ENCODE measurements at places on chromosomes 13 and 19.

- DNase-seq = peak; percentile 55
These were observed 607 bp upstream of the SYNE4 start for GRCh38 chr19:36009220-36009619.

- DNase-seq = no peak
These were observed 117.9 kb downstream of the EFNB2 start for GRCh38 chr13:106417467-106418110.

GRCh38 chr19:45499196-45500180 is 1.2 kb downstream of the PPM1N start:
- no peak for DNase-seq

- DNase-seq = peak; percentile 5
These were observed 1237.8 kb downstream of the SLITRK5 start for GRCh38 chr13:88908961-88909441.

DNA sequence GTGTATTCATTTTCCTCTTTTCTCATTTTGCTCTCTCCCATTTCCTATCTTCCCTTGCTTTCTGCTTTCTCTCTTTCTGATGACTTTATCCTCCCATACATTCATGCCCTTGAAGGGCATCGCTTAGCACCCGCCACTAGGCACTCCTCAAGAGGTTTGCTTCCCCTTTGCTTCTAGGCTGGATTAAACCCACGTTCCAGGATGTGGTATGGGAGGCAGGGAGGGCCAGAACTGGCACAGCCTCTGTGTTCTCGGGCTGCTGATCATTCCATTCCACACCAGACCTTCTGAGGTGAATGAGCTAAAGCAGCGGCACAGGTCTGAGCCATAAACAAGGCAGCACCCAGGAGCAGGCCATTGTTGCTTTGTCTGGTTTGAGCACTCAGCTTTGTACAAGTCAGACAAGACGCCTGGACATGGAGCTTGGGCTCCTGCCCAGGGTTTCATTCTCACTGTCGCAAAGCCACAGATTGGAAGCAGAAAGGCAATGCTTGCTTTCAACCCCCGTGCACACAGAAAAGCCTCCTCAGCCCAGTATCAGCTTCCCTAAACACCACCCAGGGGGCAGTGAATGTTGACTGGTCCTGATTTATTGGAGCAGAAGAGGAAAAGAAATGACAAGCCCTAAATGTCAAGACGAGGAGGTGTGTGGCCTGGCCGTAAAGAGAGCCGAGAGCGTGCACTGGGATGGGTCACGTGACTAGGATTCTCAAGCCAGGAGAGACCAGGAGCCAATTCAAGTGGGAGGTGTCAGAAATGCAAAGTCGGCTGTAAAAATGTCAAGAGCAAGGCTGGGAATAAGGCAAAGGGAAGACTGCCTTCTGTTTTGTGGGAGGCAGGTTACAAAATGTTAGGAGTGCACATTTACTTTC is 218.0 kb upstream of the SERP2 start:
- peak; percentile 85 for DNase-seq

DNA sequence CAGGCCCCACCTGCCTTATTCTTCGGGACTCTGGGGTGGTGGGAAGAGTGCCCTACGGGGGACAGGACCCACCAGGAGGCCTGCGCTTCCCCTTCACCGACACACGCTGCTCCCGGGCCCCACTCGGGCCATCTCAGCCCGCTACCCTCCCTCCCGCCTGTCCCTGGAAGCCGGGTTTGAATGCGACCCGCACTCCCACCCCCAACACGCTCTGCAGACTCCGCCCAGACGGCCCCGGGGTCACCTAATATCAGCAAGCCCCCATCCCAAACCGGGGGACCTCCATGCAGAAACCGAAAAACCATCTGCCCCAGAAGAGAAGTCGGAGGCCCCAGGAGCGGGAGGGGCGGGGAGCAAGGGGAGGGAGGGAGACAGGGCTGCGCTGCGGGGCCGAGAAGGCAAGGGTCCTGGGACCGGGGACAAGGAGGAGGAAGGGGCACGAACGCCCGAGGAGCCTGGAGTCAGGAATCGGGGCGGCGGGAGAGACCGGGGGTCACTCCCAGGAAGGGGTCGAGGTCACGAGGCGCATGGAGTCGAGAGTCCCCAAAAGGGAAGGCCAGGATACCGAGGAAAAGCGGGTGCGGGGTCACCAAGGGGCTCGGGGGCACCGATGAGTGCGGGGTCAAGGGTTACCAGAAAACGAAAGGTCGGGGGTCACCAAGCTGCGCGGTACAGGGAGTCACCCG is 766 bp downstream of the SBNO2 start:
- DNase-seq = peak; percentile 45

GRCh38 chr19:16446108-16446723 is 25.6 kb downstream of the EPS15L1 start:
- DNase-seq = no peak

- no peak for DNase-seq
These were observed 41.4 kb upstream of the ZNF83 start for GRCh38 chr19:52679598-52679997.

DNA sequence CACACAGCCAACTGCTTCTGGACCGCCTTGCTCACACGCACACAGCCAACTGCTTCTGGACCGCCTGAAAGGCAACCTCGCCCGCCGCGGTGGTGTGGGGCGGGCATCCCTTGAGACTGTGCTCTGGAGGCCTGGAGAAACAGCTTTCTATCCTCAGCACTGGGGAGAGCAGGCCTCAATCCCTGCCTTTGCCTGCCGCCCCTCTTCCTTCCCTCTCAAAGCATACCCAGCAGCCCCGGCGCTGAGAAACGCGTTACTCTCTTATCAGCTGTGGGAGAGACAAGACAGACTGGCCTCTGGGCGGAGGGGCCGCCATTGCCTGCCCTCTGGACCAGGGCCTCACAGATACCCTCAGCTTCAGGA is 2.9 kb downstream of the LIPE start:
- no peak for DNase-seq

- peak; percentile 73 for DNase-seq
These were observed 303.6 kb upstream of the ZNF507 start for GRCh38 chr19:32041681-32042292.

DNA sequence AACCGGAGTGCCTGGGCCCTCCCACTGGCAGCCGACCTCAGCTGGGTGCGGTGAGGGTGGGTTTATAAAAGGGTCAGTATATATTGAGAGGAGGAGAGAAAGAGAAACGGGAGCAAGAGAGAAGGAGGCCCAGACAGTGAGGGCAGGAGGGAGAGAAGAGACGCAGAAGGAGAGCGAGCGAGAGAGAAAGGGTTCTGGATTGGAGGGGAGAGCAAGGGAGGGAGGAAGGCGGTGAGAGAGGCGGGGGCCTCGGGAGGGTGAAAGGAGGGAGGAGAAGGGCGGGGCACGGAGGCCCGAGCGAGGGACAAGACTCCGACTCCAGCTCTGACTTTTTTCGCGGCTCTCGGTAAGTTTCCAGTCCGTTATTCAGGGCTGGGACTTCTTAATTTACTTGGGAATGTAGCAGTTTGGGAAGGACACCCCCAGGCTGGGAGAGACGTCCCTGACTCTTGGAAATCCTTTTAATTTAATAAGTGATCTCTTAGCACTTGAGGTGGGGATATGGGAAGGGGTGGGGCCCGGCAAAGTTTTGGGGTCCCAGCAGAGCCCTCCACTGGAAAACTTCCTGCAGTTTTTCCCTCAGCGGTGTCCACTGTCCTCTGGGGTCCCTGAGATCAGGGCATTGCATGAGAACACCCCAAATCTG is at the start of gene EMP3:
TSS of gene EMP3 (plus strand) at position 288 of the 646 bp plus-strand sequence. CDS start 1,293 bp downstream, outside the sequence.
- peak; percentile 69 for DNase-seq

DNA sequence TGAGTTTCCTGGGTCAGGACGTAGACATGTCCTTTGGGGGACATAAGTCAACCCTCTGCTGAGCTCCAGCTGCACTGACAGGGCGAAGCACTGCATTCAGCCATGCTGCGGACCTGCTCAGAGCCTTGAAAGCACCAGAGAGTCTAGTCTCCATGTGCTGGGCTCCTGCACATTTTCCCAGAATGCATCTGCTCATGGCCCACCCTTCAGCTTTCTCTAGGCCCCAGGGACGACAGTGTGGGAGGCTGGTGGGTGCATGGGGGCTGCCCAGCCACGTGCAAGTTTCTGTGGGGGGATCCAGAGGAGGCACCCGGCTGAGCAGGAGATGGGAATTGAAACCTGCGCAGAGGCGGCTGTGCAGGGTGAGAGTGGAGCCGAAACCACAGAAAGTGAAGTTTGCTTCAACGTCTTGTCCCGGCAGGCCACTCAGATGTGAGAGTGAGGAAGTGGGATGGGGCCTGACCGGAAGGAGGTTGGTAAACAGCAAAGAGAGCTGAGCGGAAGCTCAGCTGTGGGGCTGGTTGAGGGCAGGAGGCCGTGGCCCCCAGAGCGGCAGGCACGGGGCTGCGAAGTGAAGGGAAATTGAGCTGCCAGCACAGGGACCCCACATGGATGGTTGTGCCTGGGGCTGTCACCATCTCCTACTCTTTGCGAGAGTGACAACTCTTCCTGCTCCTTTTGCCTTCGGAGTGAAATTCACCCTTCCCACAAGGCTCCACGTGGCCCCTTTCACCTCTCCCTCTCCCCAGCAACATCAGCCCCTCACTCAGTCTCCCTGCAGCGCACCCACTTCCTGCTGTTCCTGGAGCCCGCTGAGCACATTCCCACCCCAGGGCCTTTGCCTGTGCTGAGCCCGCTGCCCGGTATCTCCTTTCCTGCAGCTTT is 11.8 kb downstream of the PGLS start:
- no peak for DNase-seq

- no peak for DNase-seq
These were observed 99.3 kb downstream of the WDFY2 start for GRCh38 chr13:51683597-51683996.

- DNase-seq = no peak
These were observed 687.8 kb downstream of the EFNB2 start for GRCh38 chr13:105847527-105848291.

DNA sequence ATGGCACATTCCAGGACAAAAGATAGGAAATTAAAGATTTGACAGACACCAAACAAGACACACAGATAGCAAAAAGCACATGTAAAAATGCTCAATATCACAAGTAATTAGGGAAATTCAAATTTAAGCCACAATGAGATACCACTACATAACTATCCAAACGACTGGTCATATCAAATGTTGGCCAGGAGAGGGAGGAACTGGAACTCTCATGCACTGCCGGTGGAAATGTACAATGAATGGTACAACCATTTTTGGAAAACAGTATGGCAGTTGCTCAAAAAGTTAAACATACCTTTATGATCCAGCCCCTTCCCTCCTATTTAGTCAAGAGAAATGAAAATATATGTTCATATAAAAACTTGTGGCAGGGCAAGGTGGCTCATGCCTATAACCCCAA is 36.8 kb upstream of the CYP2S1 start:
- no peak for DNase-seq

GRCh38 chr13:41403983-41404382 is 53.4 kb upstream of the RGCC start:
- no peak for DNase-seq

- DNase-seq = peak; percentile 84
These were observed at the start of gene STK24 for GRCh38 chr13:98576963-98577835. Gene STK24, minus strand, starts transcription at chr13:98577107. Its CDS starts 321 bp downstream, at chr13:98576786.

GRCh38 chr19:15015946-15016542 is 33.2 kb upstream of the CASP14 start:
- peak; percentile 44 for DNase-seq

- no peak for DNase-seq
These were observed 54.3 kb downstream of the GATAD2A start for GRCh38 chr19:19459707-19460251.

- no peak for DNase-seq
These were observed 375.3 kb downstream of the GPC5 start for GRCh38 chr13:91773591-91774227.

DNA sequence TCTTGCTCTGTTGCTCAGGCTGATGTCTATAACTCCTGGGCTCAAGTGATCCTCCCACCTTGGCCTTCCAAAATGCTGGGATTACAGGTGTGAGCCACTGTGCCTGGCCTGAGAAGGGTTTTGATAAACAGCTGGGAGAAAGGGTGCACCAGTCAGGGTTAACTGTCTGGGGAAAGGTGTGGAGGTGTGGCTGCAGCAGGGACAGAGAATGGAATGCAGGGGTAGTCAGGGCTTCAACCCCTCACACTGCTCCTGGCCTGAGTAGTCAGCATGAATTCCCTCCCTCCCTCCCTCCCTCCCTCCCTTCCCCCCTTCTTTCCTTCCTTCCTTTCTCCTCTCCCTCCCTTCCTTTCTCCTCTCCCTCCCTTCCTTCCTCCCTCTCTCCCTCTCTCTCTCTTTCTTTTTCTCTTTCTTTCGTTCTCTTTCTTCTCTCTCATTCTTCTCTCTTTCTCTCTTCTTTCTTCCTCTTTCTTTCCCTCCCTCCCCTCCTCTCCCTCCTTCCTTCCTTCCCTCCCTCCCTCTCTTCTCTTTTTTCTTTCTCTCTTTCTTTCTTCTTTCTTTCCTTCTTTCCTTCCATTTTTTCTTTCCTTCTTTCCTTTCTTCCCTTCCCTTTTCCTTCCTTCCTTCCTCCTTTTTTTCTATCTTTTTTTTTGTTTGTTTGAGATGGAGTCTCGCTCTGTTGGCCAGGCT is 16.0 kb downstream of the MYO1F start:
- no peak for DNase-seq

DNA sequence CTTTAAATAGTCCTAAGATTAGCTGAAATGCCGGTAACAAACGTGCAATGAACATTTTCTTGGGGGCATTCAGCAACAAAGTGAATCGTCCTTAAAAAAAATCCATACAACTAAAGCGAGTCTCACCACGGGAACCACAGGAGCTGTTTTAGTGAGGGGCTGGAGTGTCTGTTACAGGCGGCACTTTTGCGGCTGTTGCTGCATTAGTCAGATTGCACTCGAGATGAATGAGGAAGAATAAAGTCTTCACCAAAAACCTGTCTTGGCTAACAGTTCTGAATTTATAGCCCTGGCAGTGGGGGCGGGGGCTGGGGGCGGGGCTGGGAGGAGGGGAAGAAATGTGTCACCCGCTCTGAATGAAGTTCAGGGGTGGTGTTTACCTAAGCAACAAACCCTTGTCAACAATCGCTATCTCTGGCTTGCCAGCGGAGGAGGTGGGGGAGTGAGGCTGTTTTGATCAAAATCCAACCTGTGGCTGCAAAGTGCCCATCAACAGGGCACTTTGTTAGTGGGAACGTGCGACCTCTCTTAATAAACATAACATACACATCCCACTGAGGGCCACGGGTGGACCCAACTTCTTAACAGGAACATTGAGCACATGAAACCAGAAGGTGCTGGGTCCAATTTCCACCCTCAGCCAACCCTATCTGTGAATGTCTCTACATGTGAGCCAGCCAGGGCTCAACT is 44.5 kb downstream of the RFX2 start:
- no peak for DNase-seq

GRCh38 chr13:113939129-113939943 is 34.5 kb downstream of the C13orf46 start:
- no peak for DNase-seq

- no peak for DNase-seq
These were observed 14.5 kb downstream of the ZNF816 start for GRCh38 chr19:52948025-52948770.

DNA sequence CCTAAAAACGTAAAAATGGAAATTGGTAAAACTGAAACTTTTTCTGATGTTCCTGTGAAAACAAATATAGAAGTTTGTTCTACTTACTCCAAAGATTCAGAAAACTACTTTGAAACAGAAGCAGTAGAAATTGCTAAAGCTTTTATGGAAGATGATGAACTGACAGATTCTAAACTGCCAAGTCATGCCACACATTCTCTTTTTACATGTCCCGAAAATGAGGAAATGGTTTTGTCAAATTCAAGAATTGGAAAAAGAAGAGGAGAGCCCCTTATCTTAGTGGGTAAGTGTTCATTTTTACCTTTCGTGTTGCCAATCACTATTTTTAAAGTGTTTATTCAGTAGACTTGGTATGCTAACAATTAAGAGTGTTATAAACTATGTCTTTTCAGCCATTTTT is 25.6 kb downstream of the BRCA2 start:
- DNase-seq = no peak

GRCh38 chr19:4066176-4066606 is 508 bp downstream of the ZBTB7A start:
- no peak for DNase-seq
